ENCODE measurements at places on chromosomes 12 and 14.

GRCh38 chr12:92547906-92548305 lies 154.9 kb upstream of the PLEKHG7 start:
- no peak for DNase-seq

GRCh38 chr14:103730490-103731035 lies 15.0 kb downstream of the ZFYVE21 start:
- DNase-seq, result no peak

GRCh38 chr14:30873308-30874119 lies 845 bp upstream of the COCH start:
- no peak for DNase-seq

- DNase-seq, result no peak
These were observed 128.7 kb downstream of the RGS6 start for GRCh38 chr14:72060917-72061316.

GRCh38 chr12:62839869-62840660 lies 94.9 kb downstream of the PPM1H start:
- no peak for DNase-seq

- peak; percentile 4 for DNase-seq
These were observed 128.4 kb upstream of the FKBP4 start for GRCh38 chr12:2666411-2666810.

Measured in HCEC 1CT (cell line).